NT2/D1 (cell line): ENCODE measurements at places on chromosomes 5 and 9.

DNA sequence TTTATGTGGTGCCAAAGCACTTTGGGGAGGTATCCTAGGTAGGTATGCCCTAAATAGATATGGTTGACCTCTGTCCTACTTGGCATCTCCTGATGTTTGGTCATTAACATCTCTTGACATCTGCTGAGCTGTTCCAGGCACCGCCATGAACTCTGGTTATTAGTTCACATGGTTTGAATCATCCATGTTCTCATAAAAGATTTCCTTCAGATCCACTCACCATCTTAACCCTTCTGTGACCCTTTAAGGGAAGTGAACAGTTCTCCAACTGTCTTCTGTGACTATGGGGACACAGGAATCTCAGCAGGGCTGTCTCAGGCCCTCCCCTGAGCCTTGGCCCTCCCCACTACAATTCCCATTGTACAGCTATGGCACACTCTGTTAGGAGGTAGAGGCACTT lies 167.7 kb downstream of the CDH6 start:
- no peak for DNase-seq

GRCh38 chr9:136602193-136602885 lies 56.5 kb upstream of the NOTCH1 start:
- DNase-seq: no peak

DNA sequence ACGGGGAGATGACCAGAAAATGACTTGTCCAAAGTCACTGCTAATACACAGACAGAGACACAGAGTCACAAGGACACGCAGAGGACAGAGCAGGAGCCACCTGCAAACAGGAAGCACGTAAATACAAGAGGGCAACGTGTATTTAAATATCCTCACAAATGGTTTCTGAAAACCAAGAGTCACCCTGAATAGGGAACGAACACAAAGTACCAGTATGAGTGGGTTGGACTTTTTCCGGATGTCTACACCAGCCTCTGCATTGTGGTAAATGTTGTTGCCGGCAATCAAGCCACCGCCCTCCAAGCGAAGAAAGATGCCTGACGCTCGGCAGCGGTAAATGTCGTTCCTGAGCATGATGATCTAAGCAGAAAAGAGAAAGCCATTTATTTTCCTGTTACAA lies 44.5 kb downstream of the FBXO10 start:
- no peak for DNase-seq

- no peak for DNase-seq
Observed at GRCh38 chr5:96091874-96092273, 130.2 kb upstream of the ELL2 start.

GRCh38 chr9:447230-448025 lies 232.8 kb downstream of the DOCK8 start:
- DNase-seq: no peak

GRCh38 chr9:130772185-130772584 lies 62.9 kb upstream of the ABL1 start:
- DNase-seq: no peak

DNA sequence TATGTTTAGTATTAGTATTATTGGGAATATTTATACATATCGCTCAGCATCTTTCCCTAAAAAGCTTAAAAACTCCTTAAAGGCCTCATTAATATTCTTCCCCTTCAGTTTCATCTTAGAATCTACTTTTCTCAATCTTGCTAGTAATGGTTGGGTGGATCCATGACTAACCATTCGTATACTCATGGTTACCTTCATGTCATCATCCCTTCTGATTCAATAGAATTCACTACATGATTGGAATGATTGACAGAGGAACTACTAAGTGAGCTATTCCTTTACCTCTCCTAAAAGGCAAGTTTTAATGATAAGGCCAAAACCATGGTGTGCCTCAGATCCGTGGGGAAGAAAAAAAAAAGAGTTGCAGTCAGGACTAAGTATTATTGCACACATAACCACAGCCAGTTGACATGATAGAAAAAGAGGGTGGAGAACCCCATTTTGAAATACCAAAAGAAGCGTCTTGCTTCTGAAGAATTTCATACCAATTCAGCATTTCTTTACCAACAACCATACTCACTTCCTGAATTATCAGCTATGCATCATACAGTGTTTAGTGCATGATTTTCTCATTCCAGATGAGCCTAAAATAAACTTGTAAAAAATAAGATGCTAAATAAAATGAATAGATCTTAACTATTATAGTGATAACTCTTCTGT lies 624.6 kb downstream of the PDE4D start:
- no peak for DNase-seq

- no peak for DNase-seq
Observed at GRCh38 chr5:149730620-149731331, 666 bp downstream of the PPARGC1B start.

GRCh38 chr9:95330720-95331404 lies 13.4 kb upstream of the FANCC start:
- DNase-seq: no peak

DNA sequence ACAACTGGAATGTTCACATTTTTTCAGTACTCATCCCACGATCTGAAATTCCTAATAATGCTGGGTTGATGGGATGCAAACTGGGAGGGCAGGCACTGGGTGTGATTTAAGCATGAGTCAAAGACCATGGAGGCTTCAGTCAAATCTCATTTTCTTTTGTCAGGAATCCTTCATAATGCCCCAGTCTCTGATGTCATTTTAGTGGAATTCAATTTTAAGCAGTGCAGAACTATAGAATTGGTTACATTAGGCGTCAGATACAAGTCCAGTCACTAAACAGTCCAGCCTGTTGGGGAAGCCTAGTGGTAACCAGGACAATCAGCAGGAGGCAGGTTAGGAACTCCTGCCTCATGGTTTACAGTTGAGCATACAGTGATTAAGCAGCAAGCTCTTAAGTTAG lies 41.0 kb upstream of the TMEM215 start:
- no peak for DNase-seq

- DNase-seq: no peak
Observed at GRCh38 chr5:19140276-19140675, 847.7 kb downstream of the CDH18 start.

DNA sequence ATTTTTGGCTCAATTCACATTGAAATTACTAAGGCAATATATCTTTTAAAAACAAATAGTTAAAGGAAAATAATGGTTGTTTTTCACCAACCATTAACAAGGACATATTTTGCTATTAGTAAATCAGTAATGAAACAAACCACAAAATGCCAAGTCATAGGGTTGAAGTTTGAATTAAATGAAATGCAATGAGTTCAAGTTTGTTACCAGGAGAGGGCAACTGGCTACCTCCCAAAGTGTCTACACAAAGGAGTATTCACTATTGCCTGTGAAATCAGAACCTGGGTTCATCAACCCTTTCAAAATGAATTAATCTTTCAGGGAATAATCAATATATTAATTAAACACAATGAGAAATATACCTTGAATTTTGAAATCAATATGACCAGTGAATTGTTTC lies 138.4 kb upstream of the DMRTA1 start:
- no peak for DNase-seq

DNA sequence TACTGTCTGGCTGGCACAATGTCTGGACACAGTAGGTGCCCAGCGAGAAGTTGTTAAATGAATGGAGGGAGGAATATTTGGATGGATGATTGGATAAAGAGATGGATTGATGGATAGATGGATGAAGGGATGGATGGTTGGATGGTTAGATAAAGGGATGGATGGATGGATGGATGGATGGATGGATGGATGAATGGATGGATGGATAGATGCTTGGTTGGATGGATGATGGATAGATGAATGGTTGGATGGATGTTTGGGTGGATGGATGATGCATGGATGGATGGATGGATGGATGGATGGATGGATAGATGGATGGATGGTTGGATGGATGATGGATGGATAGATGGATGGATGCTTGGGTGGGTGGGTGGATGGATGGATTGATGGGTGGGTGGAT lies 90.4 kb downstream of the UBE2QL1 start:
- no peak for DNase-seq

- no peak for DNase-seq
Observed at GRCh38 chr5:140351609-140352334, 5.4 kb upstream of the HBEGF start.

GRCh38 chr5:87231037-87231808 lies 36.5 kb upstream of the RASA1 start:
- no peak for DNase-seq
